ENCODE measurements at places on chromosomes 1 and 21. TPM values are rescaled to one million over a fixed set of nuclear protein-coding genes. Genes with fewer than 3 reads are reported as not detected.

Gene TMEM200B
- 0.13 TPM for total RNA-seq

Gene FMO5
- total RNA-seq: 1.2 TPM

Gene PRAMEF1
- not detected for total RNA-seq

Gene PRDM16
- not detected for total RNA-seq

Gene KCNJ9
- total RNA-seq: not detected

Gene GBP5
- 0.25 TPM for total RNA-seq

Gene CACNA1S
- total RNA-seq: not detected

Gene ARHGEF11
- 18.4 TPM for total RNA-seq

Gene CELA3A
- total RNA-seq: not detected

Gene KRTAP19-8
- total RNA-seq: not detected

Gene PSMA5
- total RNA-seq: 49.7 TPM

Gene GPR3
- total RNA-seq: 0.51 TPM

Gene HUNK
- total RNA-seq: under 0.01 TPM

Gene CCDC185
- not detected for total RNA-seq

Gene FAM76A
- 9.7 TPM for total RNA-seq

Gene HCRTR1
- total RNA-seq: 0.77 TPM

Measured in dermis microvascular lymphatic vessel endothelial cell (primary cell).